ENCODE measurements at places on chromosomes 2 and 18. TPM values are rescaled to one million over a fixed set of nuclear protein-coding genes. Genes with fewer than 3 reads are reported as not detected.

- no peak for DNase-seq
Observed at GRCh38 chr2:29326926-29327325, 211.7 kb downstream of the CLIP4 start.

DNA sequence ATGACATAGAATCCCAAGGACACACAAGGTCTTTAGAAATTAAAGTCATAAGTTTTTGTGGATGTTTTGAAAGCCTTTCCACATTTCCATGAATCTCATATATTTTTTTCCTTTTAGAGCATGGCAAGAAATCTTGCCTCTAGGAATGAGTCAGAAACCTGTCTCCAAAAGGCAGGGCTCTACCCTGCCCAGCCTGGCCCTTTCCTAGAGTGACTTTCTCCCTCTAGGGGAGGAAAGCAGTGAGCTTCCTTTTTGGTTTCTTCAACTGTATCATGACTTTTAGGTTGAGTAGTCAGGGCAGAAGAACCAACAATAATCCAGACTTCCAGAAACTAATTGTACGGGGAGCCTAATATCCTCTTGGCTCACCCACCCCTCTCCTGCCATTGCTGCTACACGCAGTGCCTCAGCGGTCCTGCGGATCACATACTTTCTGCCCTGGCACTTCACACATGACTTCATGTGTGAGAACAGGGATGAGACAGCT, 300.3 kb downstream of the AGPS start:
- no peak for DNase-seq

DNA sequence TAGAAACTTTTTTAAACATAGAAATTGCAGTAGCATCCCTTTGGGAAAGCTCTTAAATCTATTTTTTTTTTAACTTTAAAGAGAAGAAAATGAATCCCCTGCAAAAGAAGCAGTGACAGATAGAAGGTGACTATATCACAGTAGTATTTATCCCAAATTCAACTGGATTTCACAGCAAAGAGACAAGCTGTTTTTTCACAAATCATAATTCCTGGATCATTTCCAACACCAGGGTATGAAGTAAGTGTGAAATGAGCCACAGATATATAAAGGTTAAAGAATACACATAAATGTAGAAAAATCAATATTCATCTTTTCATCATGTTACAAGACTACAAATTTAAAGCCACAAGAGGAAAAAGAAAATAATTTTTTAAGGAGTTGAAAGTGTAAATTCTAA, 1404.9 kb upstream of the NXPH2 start:
- no peak for DNase-seq

DNA sequence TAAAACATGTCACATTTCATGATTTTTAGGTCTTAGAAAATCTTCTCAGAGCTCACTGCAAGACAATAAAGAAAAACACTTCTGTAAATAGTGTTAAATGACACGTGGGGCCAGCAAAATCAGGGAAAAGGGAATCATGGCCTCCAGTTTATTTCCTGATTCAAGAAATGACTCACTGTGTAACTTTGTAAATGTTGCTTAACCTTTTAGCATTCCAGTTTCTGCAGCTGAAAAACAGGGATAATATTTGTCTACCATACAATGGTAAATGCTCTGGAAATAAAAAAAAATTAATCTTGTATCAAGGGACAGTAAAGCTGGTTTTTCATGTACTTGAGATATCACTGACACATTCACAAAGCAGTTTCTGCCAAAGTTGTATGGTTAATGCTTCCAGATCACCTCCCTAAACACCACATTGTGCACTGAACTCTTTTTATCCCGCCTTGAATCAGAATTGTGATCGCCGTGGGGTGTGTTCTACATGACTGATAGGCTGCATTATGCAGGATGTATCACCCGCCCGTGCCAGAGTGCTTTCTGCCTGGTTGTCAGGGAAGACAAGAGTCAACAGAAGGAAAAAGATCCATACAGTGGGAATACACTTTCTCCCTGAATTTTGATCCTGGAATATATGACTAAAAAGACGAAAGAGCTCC, 238.8 kb downstream of the IKZF2 start:
- DNase-seq: no peak

GPBAR1 gene
- total RNA-seq: 0.27 TPM

GRCh38 chr2:60882971-60883753, 1.8 kb downstream of the REL start:
- no peak for DNase-seq

DNA sequence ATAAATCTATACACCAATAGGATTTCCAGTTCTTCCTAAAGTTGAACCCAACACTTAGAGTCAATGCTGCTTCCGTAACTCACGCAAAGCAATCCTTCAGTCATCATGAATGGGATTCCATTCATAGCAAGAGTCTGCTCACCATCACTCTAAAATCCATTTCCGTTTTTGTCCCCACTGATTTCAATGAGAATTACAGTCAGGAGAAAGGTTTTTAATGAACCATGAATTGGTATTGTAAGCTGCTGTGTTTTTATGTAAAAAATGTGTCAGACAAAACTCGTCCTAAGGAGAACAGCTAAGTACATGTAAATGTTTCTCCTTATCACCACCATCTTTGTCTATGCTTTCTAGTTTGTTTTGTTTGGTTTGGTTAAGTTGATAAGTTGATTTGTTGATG, 391.5 kb downstream of the IRS1 start:
- DNase-seq: no peak

GRCh38 chr2:189548666-189549448, 31.7 kb downstream of the SLC40A1 start:
- no peak for DNase-seq

DNA sequence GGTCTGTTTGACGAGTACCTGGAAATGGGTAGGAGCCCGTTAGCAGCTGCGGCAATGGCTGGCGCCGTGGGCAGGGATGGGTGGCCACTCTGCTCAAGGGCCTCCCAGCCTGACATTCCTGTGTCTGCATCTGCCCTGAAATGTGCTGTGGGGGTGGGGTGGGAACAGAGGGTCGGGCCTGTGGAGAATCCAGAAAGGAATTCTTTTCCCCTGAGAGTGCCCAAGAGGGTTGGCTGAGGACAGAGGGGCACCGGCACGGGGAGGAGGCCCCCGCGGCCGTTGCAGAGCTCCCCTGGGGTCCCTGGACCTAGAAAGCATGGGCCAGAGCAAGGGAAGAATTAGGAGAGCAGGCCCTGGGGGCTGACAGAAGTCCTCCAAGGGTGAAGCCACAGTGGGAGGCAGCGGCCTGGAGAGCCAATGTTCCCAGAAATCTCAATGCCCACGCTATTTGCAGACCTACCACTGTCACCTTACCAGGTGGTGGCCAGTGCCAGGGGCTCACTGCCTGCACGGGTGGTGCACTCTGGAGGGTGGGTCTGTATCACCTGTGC, 27.8 kb downstream of the ANO7 start:
- DNase-seq: no peak

DNA sequence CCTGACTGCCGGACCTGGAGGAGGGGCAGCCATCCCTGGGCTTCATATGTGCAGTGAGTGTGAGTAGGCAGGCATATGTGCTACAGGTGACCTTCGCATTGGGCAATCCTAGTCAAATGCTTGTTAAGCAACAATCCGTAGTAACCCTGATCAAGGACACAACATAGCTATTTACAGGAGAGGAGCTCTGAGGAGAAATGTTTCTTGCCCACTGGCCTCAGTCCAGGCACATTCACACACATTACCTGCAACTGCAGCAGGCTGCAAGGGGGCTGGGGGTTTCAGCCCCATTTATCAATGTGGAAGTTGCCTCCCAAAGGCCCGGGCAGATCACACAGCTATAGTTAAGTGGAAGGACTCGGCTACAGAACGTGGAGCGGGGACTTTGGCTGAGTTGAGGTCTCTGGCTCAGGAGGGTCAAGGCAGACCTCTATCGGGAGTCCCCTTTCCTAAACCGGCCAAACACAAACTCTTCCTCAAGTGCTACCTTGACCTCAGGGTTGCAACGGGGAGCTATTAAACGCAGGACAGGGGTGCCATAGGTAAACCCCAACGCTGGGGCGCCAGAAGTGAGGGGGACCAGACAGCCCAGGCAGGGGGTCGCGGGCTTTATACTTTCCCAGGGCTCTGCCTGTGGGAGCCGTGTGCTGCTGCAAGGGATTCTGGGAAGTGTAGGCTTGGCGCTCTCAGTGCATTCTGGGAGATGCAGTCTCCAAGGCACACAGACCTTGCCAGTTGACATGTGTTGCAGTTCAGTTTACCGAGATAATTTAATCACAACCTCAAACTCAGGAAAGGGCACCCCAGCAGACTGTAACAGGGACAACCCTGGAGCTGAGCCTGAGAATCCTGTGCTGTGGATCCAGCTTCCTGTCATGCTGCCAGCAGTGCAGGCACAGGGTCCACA, 9.4 kb downstream of the KHK start:
- DNase-seq: no peak

TTC31 gene
- 26.4 TPM for total RNA-seq

Data from HCT116 (cell line).